ENCODE measurements at places on chromosomes 3 and 15.
A peak's percentile ranks its signal among the peaks of the same experiment; 100 is the strongest.

DNA sequence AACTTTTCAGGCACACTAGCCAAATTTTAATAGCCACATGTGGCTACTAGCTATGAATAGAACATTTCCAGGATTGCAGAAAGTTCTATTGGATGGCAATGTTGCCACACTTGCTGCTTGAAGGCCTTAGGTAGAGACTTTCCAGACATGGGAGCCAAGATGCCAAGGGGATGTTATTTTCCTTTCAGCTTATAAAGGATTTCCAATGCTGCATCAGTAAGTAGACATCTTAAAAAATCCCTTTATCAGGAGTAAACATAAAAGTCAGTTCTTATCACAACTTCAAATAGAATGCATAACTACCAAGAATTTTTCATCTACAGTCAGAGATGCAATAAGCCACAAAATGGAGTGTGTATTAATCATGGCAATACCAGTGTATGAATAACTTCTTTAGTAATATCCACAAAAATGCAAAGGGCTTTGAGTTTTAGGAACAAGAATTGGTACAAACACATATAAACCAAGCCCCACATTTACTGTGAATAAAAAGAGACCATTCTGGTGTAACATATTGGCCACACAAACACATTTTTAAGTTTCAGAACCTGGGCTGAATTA is 457.1 kb upstream of the ADAMTS9 start:
- H3K27ac ChIP-seq = no peak overlapping the region
- no peak overlapping the region for H3K4me3 ChIP-seq
- DNase-seq = no peak
- no peaks in the 10 kb centered on the region for H3K36me3 ChIP-seq

- H3K4me3 ChIP-seq = no peak overlapping the region
- no peaks in the 10 kb centered on the region for H3K4me1 ChIP-seq
- H3K27ac ChIP-seq = no peak overlapping the region
- DNase-seq = no peak
- H3K27me3 ChIP-seq = no peaks in the 10 kb centered on the region
- no peaks in the 10 kb centered on the region for H3K36me3 ChIP-seq
These were observed 62.5 kb upstream of the SNRK start for GRCh38 chr3:43223670-43224364.

GRCh38 chr15:47959617-47960413 is 161.0 kb upstream of the SLC24A5 start:
- no peak overlapping the region for H3K27ac ChIP-seq

- no peak overlapping the region for H3K4me3 ChIP-seq
- no peaks in the 10 kb centered on the region for H3K27me3 ChIP-seq
These were observed 167.6 kb downstream of the ABHD5 start for GRCh38 chr3:43858294-43858701.

DNA sequence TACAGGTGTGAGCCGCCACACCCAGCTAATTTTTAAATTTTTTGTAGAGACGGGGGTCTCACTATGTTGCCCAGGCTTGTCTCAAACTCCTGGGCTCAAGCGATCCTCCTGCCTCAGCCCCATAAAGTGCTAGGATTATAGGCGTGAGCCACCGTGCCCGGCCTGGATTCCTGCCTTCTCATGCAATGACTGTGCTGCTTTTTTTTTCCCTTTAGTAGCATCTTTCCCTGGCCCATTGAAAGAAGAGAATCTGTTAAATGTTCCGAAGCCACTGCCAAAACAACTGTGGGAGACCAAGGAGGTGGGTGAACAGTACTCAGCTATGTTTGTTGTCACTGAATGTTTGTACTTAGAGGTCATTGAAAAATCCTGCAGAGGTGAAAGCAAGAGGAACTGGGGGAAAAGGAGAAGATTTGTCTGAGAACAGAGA is 88.0 kb downstream of the CRTC3 start:
- peaks cover 31% of the 10 kb centered on the region for H3K36me3 ChIP-seq
- no peak overlapping the region for H3K4me3 ChIP-seq
- H3K27me3 ChIP-seq = no peaks in the 10 kb centered on the region
- peaks cover 8% of the 10 kb centered on the region for H3K4me1 ChIP-seq
- DNase-seq = no peak

DNA sequence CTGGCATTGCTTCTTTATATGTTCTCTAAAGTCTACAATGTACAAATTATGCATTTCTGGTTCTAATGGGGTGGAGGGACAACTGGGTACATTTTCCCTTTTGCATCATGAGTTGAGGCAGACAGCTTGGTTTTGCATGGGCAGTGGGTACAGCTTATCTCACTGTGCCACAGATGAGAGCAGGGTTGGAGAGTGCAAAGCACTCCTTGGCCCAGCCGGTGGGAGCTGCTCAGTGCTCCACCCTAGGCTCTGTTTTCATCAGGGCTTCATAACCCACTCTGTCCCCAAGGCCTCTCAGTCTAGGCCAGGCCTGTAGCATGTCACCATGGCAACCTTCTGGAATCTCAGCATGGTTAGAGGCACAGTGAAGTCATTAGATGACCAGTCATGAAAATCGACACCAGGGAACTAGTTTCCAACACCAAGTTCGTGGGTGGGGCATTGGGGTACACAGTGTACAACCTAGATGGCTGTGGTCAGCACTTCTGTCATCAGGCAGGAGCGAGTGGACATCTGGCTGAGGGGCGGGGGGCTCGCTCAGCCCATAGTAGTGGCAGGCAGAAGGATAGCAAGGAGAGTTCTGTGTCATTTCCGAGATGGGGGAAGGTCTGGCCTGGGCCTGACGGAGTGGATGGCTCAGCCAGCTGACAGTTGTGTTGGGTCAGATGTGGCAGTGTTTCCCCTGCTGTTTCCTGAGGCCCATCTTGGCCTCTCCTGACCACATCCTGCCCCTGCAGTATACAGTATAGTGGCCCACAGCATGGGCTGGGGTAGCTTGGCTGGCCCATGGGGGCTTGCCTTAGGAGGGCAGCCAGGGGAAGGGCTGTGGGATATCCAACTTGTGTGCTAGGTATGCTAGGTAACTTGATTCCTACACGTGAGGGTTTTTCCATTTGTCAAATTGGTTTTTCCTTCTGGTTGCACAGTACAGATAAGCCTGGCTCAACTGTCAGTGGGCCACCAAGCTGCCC is 75.7 kb upstream of the PRR23C start:
- H3K27ac ChIP-seq = no peak overlapping the region
- no peak for DNase-seq
- no peak overlapping the region for H3K4me3 ChIP-seq
- H3K36me3 ChIP-seq = no peaks in the 10 kb centered on the region

- DNase-seq = no peak
- H3K4me3 ChIP-seq = peak overlapping the region; percentile 7
- no peak overlapping the region for H3K27ac ChIP-seq
- no peaks in the 10 kb centered on the region for H3K27me3 ChIP-seq
- no peaks in the 10 kb centered on the region for H3K36me3 ChIP-seq
- H3K4me1 ChIP-seq = no peaks in the 10 kb centered on the region
These were observed 61.5 kb downstream of the CGGBP1 start for GRCh38 chr3:87997298-87997697.

- no peak overlapping the region for H3K27ac ChIP-seq
- no peak for DNase-seq
- no peaks in the 10 kb centered on the region for H3K36me3 ChIP-seq
These were observed 76.8 kb upstream of the SOX14 start for GRCh38 chr3:137687181-137687879.

DNA sequence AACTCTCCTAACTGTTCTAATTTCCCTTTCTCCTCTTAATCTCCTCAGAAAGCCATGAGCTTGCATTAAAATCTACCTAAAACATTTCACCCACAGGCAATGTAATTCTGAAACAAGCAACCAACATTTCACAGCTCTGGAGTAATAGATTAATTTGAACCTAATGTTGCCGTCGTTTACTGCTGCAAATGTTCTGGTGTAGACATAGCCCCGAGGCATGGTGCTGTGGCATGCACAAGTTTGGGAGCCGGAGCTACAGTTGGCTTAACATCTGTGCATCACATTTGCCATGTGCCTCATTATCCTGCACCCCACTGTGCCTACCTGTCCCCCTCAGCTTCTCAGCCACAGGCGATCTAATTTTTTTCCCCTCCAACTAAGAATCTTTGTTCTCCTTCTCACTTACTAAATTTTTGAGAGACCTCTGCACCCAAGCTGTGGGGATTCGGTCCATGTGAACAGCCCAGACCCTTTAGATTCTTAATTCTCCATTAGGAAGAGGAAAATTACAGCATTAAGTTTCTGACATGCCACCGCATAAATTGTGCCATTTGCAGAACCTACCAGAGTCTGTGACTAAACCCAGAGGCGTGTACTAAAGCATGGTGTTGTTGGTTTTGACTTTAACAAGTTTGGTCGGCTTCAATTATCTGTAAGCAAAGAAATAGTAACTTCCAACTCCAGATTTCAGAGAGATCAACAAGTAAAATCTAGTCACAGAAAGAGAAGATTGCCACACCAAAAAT is 419.2 kb downstream of the MECOM start:
- H3K27ac ChIP-seq = no peak overlapping the region
- no peaks in the 10 kb centered on the region for H3K36me3 ChIP-seq
- H3K4me1 ChIP-seq = peaks cover 43% of the 10 kb centered on the region
- no peaks in the 10 kb centered on the region for H3K27me3 ChIP-seq
- no peak overlapping the region for H3K4me3 ChIP-seq
- no peak for DNase-seq

GRCh38 chr3:14775563-14775962 is 43.2 kb upstream of the FGD5 start:
- H3K4me3 ChIP-seq = no peak overlapping the region
- H3K4me1 ChIP-seq = no peaks in the 10 kb centered on the region
- H3K27ac ChIP-seq = no peak overlapping the region
- H3K27me3 ChIP-seq = no peaks in the 10 kb centered on the region
- H3K36me3 ChIP-seq = no peaks in the 10 kb centered on the region
- DNase-seq = no peak

DNA sequence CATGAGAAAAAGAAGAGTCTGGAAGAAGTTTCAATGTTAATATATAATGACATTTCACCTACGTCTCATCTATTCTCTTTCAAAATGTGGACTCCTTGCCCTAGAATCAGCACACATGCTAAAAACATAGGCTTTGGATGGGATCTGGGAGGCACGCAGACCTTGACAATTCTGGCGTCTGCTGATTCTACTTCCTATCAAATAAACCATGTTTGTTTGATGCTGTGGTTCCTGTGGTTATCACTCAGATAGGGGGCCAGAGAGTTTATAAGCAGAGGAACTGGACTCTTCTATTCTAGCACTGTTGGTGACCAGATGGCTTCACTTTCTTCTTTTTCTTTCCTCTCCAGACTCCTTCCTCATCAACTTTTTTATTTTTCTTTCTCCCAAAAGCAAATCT is 336.8 kb downstream of the DIPK2A start:
- no peak overlapping the region for H3K4me3 ChIP-seq
- H3K36me3 ChIP-seq = no peaks in the 10 kb centered on the region
- H3K27me3 ChIP-seq = no peaks in the 10 kb centered on the region
- no peak overlapping the region for H3K27ac ChIP-seq
- H3K4me1 ChIP-seq = no peaks in the 10 kb centered on the region

GRCh38 chr15:71800835-71801745 is 9.3 kb upstream of the NR2E3 start:
- no peaks in the 10 kb centered on the region for H3K36me3 ChIP-seq
- H3K4me1 ChIP-seq = peaks cover 9% of the 10 kb centered on the region
- H3K27ac ChIP-seq = no peak overlapping the region
- H3K4me3 ChIP-seq = no peak overlapping the region
- no peak for DNase-seq

DNA sequence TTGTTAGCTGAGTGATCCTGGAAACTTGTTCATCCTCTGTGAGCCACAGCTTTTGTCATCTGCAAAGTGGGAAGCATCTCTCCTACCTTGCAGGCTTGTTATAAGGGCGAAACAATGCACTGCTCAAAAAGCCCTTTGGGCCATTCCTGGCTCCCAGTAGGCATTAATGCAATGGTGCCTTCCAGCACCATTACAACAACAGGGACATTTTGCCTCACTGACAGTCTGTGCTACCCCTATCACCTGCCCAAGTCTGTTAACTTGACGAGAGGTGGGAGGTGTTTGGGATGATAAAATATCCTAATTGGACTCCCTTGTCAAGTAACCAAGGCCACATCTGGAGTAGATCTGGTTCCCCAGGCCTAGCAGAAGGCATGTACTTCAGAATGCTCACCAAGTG is 44.2 kb downstream of the ZDHHC3 start:
- peaks cover 27% of the 10 kb centered on the region for H3K36me3 ChIP-seq
- H3K27ac ChIP-seq = no peak overlapping the region
- no peak for DNase-seq
- no peaks in the 10 kb centered on the region for H3K4me1 ChIP-seq

- peaks cover 20% of the 10 kb centered on the region for H3K4me1 ChIP-seq
- H3K27ac ChIP-seq = no peak overlapping the region
- no peaks in the 10 kb centered on the region for H3K27me3 ChIP-seq
- no peak overlapping the region for H3K4me3 ChIP-seq
- DNase-seq = no peak
These were observed 37.9 kb upstream of the MECOM start for GRCh38 chr3:169701457-169701856.

DNA sequence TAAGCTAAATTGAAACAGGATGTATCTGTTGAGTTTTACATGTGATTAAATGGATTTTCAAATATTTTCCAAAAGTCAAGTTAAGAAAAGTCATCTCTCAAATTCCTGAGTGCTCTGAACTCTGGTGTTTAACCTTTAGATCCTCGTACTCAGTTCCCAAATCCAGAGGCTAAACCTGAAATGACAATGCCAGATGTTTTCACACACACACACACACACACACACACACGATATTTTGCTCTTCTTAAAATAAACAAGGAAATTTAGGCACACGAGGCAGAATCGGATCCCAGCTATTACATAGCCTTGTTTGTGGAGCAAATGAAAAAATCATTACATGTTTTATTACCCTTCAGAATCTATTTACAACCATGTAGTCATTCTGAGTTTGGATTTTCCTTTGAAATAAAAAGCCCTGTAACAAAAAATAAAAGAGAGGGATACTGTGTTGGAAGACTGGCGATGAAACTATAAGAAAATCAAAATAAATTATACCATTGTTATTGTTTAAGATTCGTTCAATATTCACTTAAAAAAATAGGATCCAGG is 20.6 kb upstream of the UBE2E1 start:
- no peaks in the 10 kb centered on the region for H3K36me3 ChIP-seq
- H3K4me1 ChIP-seq = no peaks in the 10 kb centered on the region
- DNase-seq = no peak
- H3K27me3 ChIP-seq = no peaks in the 10 kb centered on the region
- no peak overlapping the region for H3K4me3 ChIP-seq

GRCh38 chr15:62672268-62672667 is 370.3 kb upstream of the TPM1 start:
- H3K4me1 ChIP-seq = no peaks in the 10 kb centered on the region
- H3K27me3 ChIP-seq = no peaks in the 10 kb centered on the region
- peaks cover 42% of the 10 kb centered on the region for H3K36me3 ChIP-seq

DNA sequence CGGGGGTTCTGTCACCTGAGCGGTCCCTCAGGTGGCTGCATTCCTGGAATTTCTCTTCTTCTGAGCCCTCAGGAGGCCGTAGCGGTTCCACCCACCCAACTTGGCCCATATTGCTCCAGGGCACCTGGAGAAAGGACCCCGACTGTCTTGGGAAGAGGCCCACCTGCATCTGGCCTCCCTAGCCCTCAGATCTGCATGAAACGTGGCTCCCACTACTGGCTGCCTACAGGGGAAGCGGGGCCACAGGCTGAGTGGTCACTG is 9.9 kb upstream of the ANPEP start:
- DNase-seq = no peak
- H3K4me1 ChIP-seq = peaks cover 12% of the 10 kb centered on the region
- no peak overlapping the region for H3K4me3 ChIP-seq
- no peaks in the 10 kb centered on the region for H3K36me3 ChIP-seq
- no peaks in the 10 kb centered on the region for H3K27me3 ChIP-seq

GRCh38 chr15:98442379-98442833 is 205.9 kb upstream of the IGF1R start:
- H3K36me3 ChIP-seq = no peaks in the 10 kb centered on the region
- DNase-seq = no peak
- no peaks in the 10 kb centered on the region for H3K4me1 ChIP-seq
- no peaks in the 10 kb centered on the region for H3K27me3 ChIP-seq
- H3K27ac ChIP-seq = no peak overlapping the region
- no peak overlapping the region for H3K4me3 ChIP-seq
